A549 treated with CpdA at 1 μM for 4 hours (cell line): ENCODE measurements at places on chromosomes 11 and 22. TPM values are rescaled to one million over a fixed set of nuclear protein-coding genes. Genes with fewer than 3 reads are reported as not detected.

Gene PARVA
- total RNA-seq = 22.8 to 27.9 TPM (median 25.1 TPM) in 5 replicates

Gene OR52N4
- not detected in 5 replicates for total RNA-seq

Gene BEST1
- total RNA-seq = 2.1 to 8.7 TPM (median 5.1 TPM) in 5 replicates

Gene RPL3
- total RNA-seq = 1,713 to 2,502 TPM (median 1,803 TPM) in 5 replicates

Gene MED19
- total RNA-seq = 23.5 to 33.9 TPM (median 32.1 TPM) in 5 replicates

Gene GRAMD4
- 7.1 to 12.3 TPM (median 11.0 TPM) in 5 replicates for total RNA-seq

Gene CHRNA10
- 0.52 to 1.5 TPM (median 1.1 TPM) in 5 replicates for total RNA-seq

Gene UBASH3B
- 39.1 to 51.5 TPM (median 45.1 TPM) in 5 replicates for total RNA-seq

Gene BTG4
- total RNA-seq = 0.09 to 0.22 TPM (median 0.11 TPM) in 3 of 5 replicates, not detected in the others

Gene KRTAP5-7
- total RNA-seq = not detected in 5 replicates

Gene MORC2
- total RNA-seq = 14.0 to 17.1 TPM (median 16.2 TPM) in 5 replicates

Gene IRAG1
- total RNA-seq = 0.01 to 0.05 TPM (median 0.02 TPM) in 5 replicates

Gene OR8D1
- not detected in 5 replicates for total RNA-seq

Gene SLC15A3
- total RNA-seq = not detected in 5 replicates

Gene CHRDL2
- 2.5 to 5.7 TPM (median 4.3 TPM) in 5 replicates for total RNA-seq

Gene OLFML1
- total RNA-seq = 0.02 TPM in 1 of 5 replicates, not detected in the others

Gene LRRC56
- total RNA-seq = 0.55 to 0.74 TPM (median 0.66 TPM) in 5 replicates

Gene OR52I2
- total RNA-seq = not detected in 5 replicates

Gene KDM4E
- total RNA-seq = not detected in 5 replicates

Gene HTR3B
- total RNA-seq = not detected in 5 replicates

Gene SCGB1D2
- total RNA-seq = not detected in 5 replicates

Gene CD6
- 0.10 to 0.64 TPM (median 0.27 TPM) in 5 replicates for total RNA-seq

Gene SLC3A2
- 884 to 1,045 TPM (median 1,010 TPM) in 5 replicates for total RNA-seq

Gene MN1
- 2.8 to 4.9 TPM (median 3.4 TPM) in 5 replicates for total RNA-seq

Gene APOA4
- not detected in 5 replicates for total RNA-seq

Gene CTSF
- 28.6 to 39.6 TPM (median 34.1 TPM) in 5 replicates for total RNA-seq

Gene TEAD1
- 40.2 to 66.6 TPM (median 57.6 TPM) in 5 replicates for total RNA-seq

Gene DEFB131B
- total RNA-seq = not detected in 5 replicates

Gene ELFN2
- 5.8 to 9.0 TPM (median 8.2 TPM) in 5 replicates for total RNA-seq

Gene CCDC73
- total RNA-seq = 0.02 to 0.10 TPM (median 0.04 TPM) in 4 of 5 replicates, not detected in the other

Gene KCNQ1
- 0.24 to 0.83 TPM (median 0.43 TPM) in 5 replicates for total RNA-seq

Gene PDE2A
- total RNA-seq = 1.2 to 2.8 TPM (median 1.4 TPM) in 5 replicates

Gene MMP7
- 22.4 to 37.3 TPM (median 27.0 TPM) in 5 replicates for total RNA-seq

Gene MMP27
- total RNA-seq = not detected in 5 replicates

Gene APOL5
- total RNA-seq = not detected in 5 replicates

Gene CSKMT
- total RNA-seq = 11.7 to 17.3 TPM (median 13.5 TPM) in 5 replicates

Gene VSTM5
- 0.01 TPM in 1 of 5 replicates, not detected in the others for total RNA-seq

Gene TEX54
- total RNA-seq = not detected in 5 replicates

Gene CNIH2
- 0.89 to 3.1 TPM (median 2.1 TPM) in 5 replicates for total RNA-seq

Gene CARD18
- not detected in 5 replicates for total RNA-seq

Gene ANO1
- total RNA-seq = 1.1 to 2.5 TPM (median 1.4 TPM) in 5 replicates
